ENCODE measurements at places on chromosomes 5 and 9.

DNA sequence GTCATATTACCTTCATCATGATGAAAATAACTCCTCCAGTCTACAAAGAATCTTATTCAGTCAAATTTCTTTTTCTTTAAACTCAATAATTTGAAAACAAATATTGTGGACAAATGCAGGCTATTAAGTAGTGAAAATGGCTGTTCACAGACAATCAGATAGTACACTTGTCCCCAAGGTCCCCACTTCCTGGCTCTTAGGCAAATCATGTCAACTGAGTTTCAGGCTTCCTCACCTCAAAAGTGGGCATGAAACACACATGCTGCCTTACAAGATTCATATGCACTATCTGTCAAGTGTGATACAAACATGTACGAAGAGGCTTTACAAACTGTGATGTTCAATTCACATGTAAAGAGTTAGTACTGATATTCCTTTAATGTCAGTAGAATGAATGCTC lies 385.2 kb upstream of the SEMA6A start:
- no peak for DNase-seq

GRCh38 chr5:150412319-150413175 lies at the start of gene CD74:
Gene CD74 (minus strand): TSS chr5:150412910. CDS start chr5:150412749, 161 bp downstream.
- no peak for DNase-seq

DNA sequence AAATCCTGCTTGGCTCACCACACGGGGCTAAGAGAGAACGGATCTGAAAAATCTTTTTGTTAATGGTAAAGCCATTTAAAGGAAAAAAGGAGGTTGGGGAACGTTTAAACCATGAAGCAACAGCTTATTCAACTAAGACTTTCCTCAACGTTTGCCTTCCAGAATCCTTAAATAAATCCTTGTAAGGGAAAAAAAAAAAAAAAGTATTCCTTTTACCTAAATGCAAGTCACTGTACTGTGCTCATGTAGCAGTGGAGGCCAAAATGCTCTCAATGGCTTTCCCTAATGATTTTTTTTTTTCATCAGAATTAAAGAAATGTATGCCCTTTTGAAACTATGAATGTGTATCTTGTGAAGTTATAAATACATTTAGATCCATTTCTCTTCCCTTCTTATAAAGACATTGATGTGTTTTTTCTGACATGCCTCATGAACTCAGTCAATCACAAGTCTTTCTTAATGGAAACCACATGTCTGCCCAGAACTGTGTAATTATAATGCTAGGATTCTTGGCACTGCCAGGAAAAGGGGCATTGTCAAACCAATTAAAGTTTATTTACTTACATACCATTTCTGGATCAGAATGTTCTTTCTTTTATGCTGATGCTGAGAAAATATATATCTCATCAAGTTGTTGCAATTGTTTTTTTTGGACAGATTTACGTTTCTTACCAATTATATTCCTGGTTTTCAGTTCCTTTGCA lies 107.5 kb downstream of the EBF1 start:
- DNase-seq: peak; percentile 43

- no peak for DNase-seq
These were observed 9.3 kb downstream of the LIX1 start for GRCh38 chr5:97133101-97133500.

DNA sequence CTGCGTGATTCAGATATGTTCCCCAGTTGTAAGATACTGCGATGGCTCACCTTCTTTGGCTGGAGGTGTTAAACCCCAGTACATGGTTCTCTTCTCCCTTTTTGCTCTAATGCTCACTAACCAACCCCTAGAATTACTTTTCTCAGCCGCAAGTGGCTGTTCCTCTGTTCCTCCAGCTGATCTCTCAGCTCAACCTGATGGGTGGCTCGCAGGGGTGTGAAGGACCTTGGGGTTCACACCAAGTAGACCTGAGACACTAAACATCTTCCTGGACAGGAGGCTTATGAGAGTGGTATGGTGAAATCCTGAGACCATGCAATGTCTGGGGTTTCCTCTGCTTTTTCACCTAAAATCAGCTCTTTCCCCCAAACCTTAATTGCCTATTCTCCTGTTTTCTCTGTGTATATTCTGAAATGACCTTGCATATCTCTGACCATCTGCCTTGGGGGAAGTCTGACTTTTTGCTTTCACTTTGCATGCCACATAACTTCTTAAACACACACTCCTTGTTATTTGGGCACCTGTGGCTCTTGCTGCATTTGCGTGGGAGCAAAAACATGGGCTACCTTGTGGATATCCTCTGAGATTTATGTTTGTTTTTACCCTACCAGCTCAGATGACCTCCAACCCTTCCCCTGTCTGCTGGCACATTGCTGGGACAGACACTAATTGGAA lies 15.9 kb upstream of the IFNA14 start:
- DNase-seq: no peak

GRCh38 chr9:83440641-83441040 lies 97.6 kb downstream of the FRMD3 start:
- no peak for DNase-seq

- DNase-seq: peak; percentile 65
These were observed 30.8 kb downstream of the SKP1 start for GRCh38 chr5:134145779-134146581.

GRCh38 chr9:14687042-14687719 lies 6.1 kb downstream of the ZDHHC21 start:
- DNase-seq: no peak

DNA sequence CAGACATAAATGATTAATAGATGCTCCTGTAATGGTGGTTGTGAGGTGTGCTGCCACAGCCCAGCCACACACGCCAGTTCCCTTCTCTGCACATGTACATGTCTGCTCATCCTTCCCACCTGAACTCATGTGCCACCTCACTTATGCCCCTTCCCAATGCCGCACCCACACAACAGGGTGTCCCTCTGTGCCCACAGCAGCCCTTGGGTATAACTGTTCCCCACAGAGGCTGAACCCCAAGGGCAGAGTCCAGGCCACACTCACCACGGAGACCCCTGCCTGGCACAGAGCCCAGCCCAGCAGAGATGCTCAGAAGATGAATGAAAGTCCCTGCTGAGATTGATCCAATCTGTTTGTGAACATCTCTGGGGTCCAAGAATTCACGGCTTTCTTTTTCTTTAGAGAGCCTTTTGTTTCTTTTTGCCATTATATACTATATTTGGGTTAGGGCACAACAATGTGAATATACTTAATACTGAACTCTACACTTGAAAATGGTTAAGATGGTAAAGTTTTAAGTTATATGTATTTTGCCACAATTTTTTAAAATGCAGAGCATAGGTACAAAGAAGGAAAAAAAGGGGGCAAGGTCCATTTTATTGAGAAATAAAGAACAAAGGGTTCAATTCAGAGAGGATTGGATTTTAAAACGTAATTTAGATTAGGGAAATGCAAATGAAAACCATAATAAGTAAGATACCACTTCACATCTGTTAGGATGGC lies 29.6 kb downstream of the IRF1 start:
- DNase-seq: no peak

DNA sequence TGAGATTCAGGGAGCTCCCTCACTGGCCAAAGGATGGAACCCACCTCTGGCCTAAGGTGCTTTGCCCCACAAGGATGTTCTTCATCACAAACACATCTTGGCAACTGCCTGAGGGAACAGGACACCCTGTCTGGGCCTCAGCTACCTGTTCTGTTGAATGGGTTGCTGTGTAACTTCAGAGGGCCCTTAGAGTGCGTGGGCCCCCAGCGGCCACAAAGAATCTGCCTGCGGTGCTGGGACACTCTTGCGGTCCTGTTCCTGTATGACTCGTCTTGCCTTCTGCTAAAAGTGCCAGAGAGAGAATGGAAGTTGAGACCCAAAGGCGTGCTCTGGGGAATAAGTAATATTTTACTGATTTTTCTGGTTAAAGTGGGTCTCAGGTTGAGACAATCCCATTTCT lies 14.1 kb upstream of the RPL26L1 start:
- no peak for DNase-seq

- no peak for DNase-seq
These were observed 36.4 kb downstream of the PHF2 start for GRCh38 chr9:93612796-93613154.

DNA sequence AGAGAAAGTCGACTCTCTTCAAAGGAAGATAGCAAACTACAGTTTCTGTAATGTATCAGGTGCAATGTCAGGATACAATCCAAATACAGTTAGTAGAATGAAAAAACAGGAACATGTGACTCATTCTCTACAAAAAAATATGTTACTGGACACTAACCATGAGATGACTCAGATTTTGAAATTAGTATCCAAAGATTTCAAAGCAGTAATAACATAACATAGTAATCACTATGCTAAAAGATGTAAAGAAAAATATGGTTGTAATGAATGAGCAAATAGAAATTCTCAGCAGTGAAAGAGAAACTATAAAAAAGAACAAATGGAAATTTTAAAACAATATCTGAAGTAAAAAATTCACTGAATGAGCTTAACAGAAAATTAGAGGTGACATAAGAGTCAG lies 42.3 kb downstream of the SHOC1 start:
- DNase-seq: no peak

GRCh38 chr9:133226219-133227171 lies 17.4 kb upstream of the OBP2B start:
- DNase-seq: no peak

DNA sequence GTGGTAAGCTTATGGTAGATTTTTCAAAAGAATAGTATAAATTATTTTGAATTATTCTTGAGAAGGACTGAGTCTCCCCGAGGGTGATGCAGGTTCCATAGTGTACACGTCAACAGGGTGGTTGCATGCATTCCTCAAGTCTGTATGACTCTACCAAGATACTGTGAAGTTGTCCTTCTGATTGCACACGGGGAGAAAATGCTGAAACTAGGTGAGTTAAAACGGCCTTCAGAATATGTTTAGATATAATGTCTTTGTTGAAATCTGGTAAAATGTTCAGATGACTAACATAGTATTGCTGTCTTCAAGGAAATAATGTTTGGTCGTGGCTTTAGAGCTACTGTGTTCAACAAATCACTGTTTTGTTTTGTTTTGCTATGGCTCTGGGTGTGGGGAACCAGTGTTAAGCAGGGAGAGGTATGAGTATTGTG lies 22.4 kb upstream of the TNFAIP8 start:
- no peak for DNase-seq

DNA sequence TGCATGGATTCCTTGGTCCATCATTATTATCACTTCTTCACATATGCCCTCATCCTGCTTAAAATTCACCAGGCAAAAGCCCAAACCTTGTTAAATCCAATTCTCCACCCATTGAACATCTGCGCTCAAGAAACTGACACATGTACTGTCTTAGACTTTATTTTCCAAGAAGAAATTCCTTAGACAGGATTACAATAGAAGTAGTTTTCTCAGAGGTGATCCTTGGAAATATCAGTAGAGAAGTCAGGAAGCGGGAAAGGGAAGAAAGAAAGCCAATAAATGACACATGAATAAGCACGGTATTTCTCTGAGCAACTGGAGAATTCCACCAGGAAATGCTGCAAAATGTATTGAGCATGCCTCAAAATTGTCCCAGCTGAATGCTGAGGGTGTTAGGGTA lies 90.2 kb downstream of the FOXD1 start:
- DNase-seq: no peak
